Activated B cell treated with CpG ODN at 0.5 μM for 24 hours (primary cell): ENCODE measurements at places on chromosomes 12 and 14.

DNA sequence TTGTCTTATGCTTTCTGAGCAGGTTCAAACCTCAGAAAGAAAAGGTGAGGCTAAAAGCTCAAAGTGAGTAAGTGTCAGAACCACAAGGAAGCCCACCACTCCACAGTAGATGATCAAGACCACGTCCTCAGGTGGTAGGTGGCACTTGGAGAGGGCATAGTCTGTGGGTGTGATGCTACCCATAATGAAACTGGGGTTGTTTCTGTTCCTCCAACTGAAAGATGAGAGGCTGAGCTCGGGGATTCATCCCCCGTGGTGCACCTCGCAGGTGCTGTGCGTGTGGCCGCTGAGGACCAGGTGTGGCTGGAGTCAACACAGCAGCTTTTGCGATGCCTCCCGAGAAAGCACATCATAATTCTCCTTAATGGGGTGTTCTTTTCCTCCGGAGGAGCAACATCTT is 285.7 kb downstream of the TTC8 start:
- DNase-seq, result no peak

DNA sequence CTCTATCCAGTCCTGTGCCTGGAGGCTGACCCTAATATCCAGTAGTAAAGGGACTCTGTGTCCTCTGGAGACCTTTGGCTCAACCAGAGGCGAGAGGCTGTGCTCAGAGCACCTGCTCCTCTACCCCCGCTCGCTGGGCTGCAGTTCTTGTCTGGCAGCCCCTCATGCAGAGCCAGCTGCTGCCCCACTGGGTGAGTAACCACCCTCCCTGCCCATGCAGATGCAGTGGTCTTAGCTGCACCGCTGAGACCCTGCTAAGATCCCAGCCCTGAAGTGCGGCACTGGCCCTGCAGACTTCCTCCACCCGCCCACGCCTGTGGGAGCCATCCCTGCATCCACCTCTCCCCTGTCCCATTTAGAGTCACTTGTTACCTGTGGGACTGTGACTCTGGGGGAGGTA is 347.5 kb upstream of the SFSWAP start:
- no peak for DNase-seq

- no peak for DNase-seq
Observed at GRCh38 chr14:47390831-47391504, 284.4 kb downstream of the MDGA2 start.

GRCh38 chr12:120847814-120848213 is 56.3 kb downstream of the SPPL3 start:
- no peak for DNase-seq

DNA sequence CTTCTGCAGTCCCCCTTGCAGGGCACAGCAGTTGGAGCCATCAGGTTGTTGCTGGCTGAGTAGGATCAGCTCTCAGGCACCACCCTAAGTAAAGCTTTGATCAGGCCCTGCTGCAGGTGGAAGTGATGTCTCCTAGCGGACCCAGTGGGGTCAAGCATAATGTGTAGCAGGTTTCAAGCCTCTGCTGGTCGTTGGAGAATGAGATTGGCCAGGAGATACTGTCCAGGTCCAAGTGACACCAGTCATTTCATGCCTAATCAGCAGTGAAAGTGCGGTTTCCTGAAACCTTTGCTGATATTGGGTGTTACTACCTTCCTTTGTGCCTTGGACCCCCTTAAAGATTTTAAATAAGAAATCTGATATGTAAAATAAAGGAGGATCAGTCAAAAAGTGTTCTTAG is 72.6 kb downstream of the SUSD6 start:
- DNase-seq, result no peak

- no peak for DNase-seq
Observed at GRCh38 chr12:52235001-52235764, 2.1 kb downstream of the KRT7 start.

DNA sequence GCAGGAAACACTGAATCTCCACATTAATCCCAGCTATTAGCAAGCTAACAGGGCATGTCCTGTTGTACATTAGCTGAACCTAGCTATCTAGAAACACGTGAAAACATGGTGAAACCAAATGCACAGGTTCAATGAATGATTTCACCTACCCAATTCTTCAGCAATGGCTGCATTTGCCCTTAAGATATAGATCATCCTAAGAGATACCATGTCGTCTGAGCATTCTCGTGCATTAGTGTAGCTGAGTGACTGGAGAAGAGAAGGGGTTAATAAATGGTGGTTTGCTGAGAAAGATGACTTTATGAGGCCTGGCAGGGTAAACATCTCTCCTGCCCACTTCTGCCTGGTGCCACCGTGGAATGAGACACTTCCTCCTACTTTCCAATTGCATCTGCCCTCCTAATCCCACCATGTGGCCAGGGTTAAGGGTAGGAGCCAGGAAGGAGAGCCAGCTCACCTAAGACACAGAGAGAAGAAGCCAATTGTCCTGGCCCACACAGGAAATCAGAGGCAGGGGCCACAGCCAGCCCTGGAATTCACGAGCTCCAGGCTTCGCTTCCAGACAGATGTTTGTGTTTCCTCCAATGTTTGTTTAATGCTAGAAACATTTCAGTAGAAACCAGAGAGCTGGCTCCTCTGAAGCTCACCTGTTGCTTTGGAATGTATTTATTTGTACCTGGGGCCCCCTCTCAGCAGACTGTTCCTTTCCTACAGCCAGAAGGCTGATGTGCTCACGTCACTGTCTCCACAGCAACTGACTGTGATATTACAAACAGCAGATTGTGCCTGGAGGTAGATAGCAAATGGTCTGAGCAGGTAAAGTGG is 126.0 kb upstream of the PARP11 start:
- DNase-seq, result no peak

GRCh38 chr14:67050896-67051295 is 138.3 kb upstream of the GARIN2 start:
- DNase-seq, result no peak

GRCh38 chr12:67025543-67026114 is 243.5 kb upstream of the CAND1 start:
- no peak for DNase-seq

DNA sequence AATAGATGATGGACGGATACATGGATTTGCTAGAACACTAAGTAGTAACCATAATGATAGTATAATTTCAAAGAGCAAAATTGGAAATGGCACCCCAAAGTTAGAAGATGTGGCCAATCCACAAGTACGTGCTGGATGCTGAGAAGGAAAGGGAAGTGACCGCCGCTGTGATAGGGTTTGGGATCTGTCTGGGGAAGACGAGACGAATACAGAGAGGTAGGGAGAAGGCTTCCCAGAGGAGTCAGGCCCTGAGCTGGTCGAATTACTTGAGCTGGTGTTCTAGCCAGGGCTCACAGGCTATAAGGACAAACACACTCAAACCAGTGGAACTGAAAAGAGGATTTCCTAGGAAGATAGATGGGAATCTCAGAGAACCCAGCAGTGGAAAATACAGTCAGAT is 9.4 kb upstream of the ACVR1B start:
- DNase-seq, result no peak

DNA sequence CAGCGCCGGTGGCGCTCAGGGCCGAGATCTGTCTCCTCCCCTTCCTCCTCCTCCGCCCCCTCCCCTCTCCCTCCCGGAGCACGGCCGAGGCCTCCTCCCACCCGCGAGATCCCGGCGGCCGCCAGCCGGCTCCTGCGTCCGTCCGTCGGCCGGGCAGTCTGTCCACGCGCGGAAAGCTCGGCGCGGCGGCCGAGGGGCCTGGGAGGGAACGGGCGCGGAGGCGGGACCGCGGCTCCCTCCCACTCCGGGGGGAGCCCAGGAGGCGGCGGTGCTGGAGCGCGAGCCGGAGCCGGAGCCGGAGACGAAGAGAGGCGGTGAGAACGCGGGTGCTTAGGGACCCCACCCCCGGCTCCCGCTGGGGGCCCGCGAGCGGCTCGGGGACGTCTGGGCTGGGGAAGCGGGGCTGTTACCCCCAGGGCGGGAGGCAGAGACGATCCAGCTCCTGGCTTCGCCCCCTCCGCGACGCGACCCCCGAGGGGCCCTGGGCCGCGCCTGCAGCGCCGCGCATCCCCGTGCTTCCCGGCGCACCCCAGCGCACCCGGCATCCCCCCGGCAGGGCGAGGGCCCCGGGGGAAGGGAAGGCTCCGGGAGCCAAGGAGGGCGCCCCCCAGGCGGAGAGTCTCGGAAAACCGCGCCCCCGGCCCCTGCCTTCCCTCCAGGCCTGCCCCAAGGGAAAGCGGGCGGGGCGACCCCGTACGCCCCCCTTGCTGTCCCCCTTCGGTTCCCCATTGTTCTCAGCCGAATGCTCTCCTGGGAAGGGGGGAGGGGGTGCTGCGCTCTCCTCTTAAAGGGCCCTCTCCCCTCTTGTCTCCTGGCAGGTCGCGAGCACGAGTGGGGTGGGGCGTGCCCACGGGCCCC is at the start of gene DTX1:
DTX1 (plus strand) TSS at position 100 of the 858 bp plus-strand sequence. CDS start 1,463 bp downstream, outside the sequence.
- no peak for DNase-seq

DNA sequence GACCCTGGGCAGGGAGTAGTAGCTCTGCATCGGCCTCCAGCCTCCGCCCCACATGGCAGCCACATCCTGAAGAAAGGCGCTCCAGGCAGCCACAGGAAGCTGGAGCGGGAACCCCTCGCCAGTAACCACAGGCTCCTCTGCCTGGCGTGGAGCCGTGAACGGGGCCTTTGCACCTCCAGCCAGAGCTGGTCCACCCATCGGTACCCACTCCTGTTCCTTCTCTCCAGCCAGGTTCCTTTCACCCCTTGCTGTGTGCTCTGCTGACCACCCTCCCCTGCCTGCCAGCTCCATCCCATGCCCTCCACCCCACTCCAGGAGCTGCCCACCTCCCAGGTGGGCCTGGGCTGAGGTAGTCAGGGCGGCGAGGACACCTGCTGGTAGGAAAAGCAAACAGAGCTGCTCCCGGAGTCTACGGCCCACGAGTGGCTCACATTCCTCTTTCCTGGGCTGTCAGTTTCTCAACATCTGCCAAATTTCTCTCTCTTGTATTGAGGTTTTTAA is 2.7 kb downstream of the TGFB3 start:
- DNase-seq, result no peak

- DNase-seq, result no peak
Observed at GRCh38 chr14:55348766-55349453, 62.7 kb downstream of the ATG14 start.

- no peak for DNase-seq
Observed at GRCh38 chr12:25550186-25550585, 2.9 kb downstream of the LMNTD1 start.

GRCh38 chr12:49969027-49969426 is 3.7 kb upstream of the AQP6 start:
- no peak for DNase-seq

GRCh38 chr14:55458800-55459515 is 18.5 kb upstream of the TBPL2 start:
- DNase-seq, result no peak

GRCh38 chr14:99441918-99442317 is 38.7 kb downstream of the SETD3 start:
- DNase-seq, result no peak

GRCh38 chr14:71728386-71728785 is 203.8 kb upstream of the RGS6 start:
- no peak for DNase-seq

DNA sequence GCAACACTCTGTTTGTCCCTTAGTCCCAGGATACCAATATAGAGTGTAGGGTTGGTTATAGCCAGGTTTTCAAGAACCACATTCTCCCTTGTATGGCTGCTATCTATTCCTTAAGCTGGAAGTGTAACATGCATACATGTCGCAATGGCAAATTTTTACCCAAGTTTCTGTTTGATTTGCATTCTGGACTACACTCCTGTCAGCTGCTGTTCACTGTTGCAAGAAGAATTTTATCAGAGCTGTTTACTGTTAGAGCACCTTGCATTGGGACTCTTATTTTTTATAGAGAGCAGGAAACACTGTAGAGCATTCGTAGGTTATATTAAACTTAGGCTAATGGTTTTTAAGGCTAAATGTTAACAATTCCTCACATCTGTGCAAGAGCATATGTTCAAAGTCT is 376.0 kb upstream of the LRFN5 start:
- DNase-seq, result no peak

DNA sequence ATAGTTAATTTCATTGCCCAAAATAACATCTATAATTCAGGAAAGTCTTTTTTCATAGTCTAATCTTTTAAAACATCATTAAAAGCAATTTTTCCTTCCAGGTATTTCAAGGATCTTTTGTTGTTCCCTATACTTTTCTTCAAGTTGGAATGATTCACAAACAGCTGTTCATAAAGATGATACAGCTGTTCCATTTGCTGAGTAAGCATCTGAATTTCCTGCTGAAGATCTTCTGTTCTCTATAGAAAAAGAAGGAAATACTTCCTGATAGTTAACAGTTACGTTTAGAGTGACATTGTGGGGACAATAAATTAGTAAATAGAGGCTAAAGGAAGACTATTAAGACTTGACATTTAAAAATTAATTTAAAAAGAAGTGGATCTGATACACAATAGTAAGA is 30.3 kb upstream of the ESR2 start:
- no peak for DNase-seq

- no peak for DNase-seq
Observed at GRCh38 chr12:108255252-108255602, 83.9 kb downstream of the CMKLR1 start.

DNA sequence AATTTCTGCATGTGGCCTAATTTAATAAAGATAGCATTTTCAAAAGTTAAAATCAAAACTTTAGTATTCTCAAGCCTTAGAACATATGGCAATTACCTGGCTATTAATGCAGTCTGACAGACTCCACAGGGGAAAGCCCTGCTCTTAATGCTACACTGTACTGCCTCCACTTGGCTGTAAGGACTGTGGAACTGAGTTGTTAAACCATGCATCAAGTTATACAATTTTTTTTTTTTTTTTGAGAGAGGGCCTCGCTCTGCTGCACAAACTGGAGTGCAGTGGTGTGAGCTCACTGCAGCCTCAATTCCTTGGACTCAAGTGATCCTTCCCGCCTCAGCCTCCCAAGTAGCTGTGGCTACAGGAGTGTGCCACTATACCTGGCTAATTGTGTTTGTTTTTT is 19.0 kb upstream of the NDUFA12 start:
- DNase-seq, result no peak

GRCh38 chr12:113559466-113559865 is 87.8 kb upstream of the LHX5 start:
- DNase-seq, result no peak

GRCh38 chr14:59897757-59898383 is 22.1 kb upstream of the LRRC9 start:
- DNase-seq, result no peak

DNA sequence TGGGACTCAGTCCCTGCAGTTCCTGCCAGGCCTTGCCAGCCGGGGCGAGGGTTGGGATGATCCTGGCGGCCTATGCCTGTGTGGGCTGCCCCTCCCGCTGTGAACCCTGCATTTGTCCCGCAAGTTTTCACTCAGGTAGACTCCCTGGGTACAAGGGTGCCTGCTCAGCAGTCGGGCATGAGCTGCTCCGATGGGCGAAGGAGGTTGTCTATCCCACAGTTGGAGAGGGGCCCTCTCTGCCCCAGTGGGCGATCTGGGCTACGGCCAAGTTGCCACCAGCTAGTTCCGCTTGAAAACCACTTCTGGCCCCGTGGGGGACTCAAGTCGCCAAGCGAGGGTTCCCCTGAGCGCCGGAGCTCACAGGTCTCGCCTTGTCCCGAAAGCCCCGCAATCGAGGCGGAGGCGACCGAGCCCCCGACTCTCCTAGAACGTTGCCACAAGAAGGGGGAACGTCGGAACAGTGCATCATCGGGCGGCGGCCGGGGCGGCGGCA is 365 bp upstream of the TPI1 start:
- DNase-seq, result no peak

GRCh38 chr12:3980504-3981272 is 107.5 kb upstream of the PARP11 start:
- DNase-seq, result no peak
